ENCODE measurements at places on chromosomes 6 and 20.

GRCh38 chr20:48262466-48262865 is 477.2 kb upstream of the SULF2 start:
- no peak for DNase-seq

DNA sequence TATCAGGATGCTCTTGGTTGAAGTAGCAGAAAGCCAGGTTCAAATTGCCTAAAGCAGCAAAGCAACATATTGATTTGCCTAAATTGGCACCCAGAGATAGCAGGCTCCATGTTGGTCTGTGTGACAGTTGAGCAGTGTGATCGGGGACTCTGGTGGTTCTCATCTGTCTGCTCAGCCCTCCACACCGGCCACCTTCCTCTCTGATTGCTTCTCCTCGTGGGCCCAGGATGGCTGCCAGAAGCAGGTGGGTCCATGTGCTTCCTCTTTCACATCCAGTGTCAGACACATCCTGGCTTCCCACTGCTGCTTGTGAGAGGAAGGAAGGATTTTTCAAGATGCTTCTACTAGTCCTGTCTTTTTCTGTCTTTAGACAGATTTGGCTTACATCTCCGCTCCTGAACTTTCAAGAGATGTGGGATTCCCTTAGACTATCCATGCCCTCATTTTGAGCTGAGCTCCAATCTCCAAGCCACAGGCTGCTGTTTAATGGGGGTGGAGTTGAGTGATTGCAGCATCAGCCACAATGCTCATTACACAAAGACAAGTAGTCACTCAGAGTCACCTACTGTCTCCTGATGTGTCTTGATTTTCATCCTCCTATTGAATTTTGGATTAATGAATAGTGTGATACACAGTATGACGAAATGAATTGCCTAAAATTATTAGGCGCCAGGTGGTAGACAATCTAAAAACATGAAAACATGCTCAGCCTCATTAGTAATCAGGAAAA is 122.2 kb downstream of the ZDHHC14 start:
- DNase-seq = no peak

DNA sequence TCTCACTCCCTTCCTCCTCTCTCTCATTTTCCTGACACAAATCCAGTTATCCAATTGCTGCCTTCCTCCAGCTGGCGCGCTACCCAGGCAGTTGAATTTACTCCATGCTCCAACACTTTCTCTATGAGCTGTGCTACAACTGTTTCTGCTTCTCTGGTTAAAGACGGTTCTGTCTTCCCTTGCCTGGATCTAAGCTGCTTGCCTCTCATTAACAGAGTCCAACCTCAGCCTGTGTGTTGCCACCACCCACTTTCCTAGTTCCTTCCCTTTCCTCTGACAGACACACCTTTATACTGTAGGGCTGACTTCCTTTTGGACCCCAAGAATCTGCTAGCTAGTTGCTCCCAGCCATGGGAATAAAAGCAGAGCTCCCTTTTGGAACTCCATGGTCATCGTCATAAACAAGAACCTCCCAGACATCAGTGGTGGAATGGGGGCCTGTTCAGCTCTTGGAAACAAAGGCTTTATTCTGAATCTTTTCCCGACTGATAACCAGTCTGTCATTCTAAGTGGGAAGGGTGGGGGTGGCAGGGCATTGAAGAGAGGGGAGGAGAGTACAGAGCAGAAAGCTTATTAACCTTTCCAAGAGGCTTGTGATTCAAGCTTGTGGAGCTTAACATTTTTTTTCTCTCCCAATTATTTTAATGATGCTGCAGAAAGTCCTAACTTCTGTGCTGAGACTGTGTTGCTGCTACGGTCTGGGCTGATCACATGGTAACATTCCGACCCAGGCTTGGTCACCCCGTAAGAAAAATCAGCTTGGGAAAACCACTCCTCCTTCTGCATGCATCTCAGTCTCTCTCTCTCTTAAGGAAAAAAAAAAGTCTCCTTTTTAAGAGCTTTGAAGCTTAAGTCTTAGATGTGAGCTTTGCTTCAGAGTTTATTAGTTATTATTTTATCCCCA is 31.3 kb upstream of the BMP2 start:
- DNase-seq = peak; percentile 39

GRCh38 chr20:14566505-14566904 is 229.1 kb upstream of the FLRT3 start:
- no peak for DNase-seq

GRCh38 chr6:21228411-21228810 is 365.1 kb upstream of the SOX4 start:
- no peak for DNase-seq

DNA sequence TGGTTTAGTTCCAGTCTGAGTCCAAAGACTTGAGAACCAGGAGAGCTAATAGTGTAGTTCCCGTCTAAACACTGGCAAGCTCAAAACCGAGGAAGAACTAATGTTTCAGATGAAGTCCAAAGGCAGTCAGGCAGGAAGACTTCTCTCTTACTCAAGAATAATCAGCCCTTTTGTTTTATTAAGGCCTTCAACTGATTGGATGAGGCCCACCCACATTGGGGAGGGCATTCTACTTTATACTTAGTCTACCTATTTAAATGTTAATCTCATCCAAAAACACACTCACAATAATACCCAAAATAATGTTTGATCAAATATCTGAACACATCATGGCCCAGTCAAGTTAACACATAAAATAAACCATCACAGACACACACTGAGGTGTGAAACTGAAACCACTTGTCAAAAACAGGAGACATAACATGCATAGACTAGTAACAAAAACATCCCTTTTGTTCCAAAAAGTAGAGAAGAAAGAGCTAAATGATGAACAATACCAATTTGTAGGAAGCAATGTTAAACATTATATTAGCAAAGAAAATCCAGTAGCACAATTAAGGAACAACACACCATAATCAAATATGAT is 50.2 kb upstream of the SENP6 start:
- DNase-seq = no peak
